ENCODE measurements at places on chromosomes 7 and 10.

DNA sequence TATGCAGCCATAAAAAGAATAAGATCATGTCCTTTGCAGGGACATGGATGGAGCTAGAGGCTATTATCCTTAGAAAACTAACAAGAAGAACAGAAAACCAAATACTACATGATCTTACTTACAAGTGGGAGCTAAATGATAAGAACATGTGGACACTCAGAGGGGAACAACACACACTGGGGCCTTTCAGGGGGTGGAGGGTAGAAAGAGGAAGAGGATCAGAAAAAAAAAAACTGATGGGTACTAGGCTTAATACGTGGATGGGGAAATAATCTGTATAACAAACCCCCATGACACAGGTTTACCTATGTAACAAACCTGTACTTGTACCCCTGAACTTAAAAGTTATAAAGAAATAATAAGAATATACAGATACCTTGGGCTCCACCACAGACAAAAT is 514.2 kb downstream of the ARL4A start:
- DNase-seq = peak; percentile 23

GRCh38 chr7:41882745-41883420 is 180.0 kb upstream of the INHBA start:
- DNase-seq = peak; percentile 41

- no peak for DNase-seq
These were observed 206.1 kb upstream of the CELF2 start for GRCh38 chr10:10811562-10811961.

GRCh38 chr7:90771281-90771680 is 175.2 kb downstream of the CDK14 start:
- no peak for DNase-seq

DNA sequence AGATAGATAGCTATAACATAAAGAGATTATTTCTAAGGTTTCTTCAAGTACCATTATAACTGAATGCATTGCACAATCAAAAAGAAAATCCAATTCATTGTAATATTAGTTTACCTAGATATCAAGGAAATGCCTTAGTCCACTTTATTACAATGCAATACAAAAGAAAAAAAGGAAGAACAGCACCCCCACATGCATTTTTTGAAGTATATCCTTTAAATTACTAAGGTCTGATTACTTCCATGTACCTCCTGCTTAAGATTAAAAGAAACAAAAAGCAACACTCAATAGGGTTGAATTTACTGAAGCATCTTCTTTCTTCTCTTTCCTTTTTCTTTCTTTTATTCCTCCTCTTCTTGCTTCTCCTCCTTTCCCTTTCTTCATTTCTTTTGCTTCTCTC is 973.8 kb upstream of the LRRTM3 start:
- peak; percentile 2 for DNase-seq

- no peak for DNase-seq
These were observed 137.8 kb upstream of the JCAD start for GRCh38 chr10:30197186-30197585.

DNA sequence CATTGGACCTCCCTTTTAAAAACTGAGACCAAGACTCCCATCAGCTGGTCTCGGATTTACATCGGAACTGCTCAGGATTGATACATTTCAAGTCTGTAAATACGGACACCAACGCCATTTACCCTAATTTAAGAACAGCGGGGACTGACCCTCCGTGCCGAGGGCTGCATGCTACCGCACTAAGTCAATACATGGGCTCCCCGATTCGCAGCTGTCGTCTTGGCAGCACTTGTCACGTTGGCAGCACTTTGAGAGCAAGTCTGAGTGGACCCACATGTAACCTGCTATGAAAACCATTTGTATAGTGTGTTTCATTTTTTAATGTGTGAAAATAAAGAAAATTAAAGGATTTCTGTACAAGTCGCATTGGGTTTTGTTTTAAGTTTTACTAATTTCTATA is 83.4 kb downstream of the EZH2 start:
- DNase-seq = no peak

GRCh38 chr7:69738396-69738951 is 140.2 kb downstream of the AUTS2 start:
- DNase-seq = peak; percentile 60

DNA sequence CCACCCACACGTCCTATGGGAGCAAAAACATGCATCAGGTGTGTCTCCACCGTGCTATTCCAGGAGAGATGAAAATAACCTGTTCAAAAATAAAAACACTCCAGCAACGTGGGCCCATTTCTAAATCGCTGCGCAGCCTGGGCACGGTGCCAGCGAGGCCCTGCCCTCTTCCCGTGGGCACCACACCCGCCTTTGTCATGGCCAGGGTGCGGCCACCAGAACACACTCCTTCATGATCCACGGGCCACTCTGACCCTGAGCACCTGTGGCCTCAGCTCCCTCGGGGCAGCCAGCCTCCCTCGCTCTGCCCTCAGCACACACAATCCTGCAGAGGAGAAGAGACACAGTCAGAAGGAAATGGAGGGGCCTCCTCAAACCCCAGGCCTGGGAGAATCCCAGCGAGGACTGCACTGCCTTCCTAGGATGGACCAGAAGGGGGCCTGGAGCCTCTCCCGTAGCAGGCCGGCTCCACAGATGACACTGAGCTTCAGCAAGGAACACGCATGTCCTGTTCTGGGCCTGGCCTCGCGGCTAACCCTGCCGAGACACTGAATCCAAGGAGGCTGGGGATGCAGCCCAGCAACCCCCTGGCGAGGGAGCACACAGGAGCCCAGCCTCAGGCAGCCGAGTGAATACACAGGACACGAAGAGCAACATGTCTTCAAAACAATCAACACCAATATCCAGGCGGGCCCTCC is 169.0 kb downstream of the MAD1L1 start:
- DNase-seq = no peak

All from common myeloid progenitor, CD34-positive (primary cell).